ENCODE measurements at places on chromosomes 2 and 18. TPM values are rescaled to one million over a fixed set of nuclear protein-coding genes. Genes with fewer than 3 reads are reported as not detected.

The ABCG8 gene
- total RNA-seq = 1.4 TPM

The PROKR1 gene
- 0.23 TPM for total RNA-seq

The MARCHF7 gene
- 114 TPM for total RNA-seq

The FEV gene
- total RNA-seq = 1.3 TPM

The REG1A gene
- total RNA-seq = not detected

The SPATA3 gene
- total RNA-seq = not detected

The IL36G gene
- not detected for total RNA-seq

The ALPP gene
- not detected for total RNA-seq

The RAB17 gene
- 10.6 TPM for total RNA-seq

The KCNJ3 gene
- total RNA-seq = 6.1 TPM

The HRH4 gene
- 0.23 TPM for total RNA-seq

The NLRC4 gene
- total RNA-seq = 1.6 TPM

The ALK gene
- 0.29 TPM for total RNA-seq

The FAHD2B gene
- 12.6 TPM for total RNA-seq

The AGXT gene
- not detected for total RNA-seq

The TMEM182 gene
- 44.4 TPM for total RNA-seq

The HOXD13 gene
- total RNA-seq = 0.06 TPM

The RGPD3 gene
- total RNA-seq = 0.29 TPM
